ENCODE measurements at places on chromosomes 1 and 21. TPM values are rescaled to one million over a fixed set of nuclear protein-coding genes. Genes with fewer than 3 reads are reported as not detected.

KCND3 gene
- total RNA-seq = 0.07 TPM

APCS gene
- not detected for total RNA-seq

ESRRG gene
- total RNA-seq = not detected

SPRR2E gene
- total RNA-seq = not detected

KISS1 gene
- total RNA-seq = not detected

LEMD1 gene
- total RNA-seq = not detected

SLAMF8 gene
- total RNA-seq = not detected

CELA3B gene
- not detected for total RNA-seq

SPRR2A gene
- total RNA-seq = not detected

KIAA1614 gene
- 13.8 TPM for total RNA-seq

Measured in MG63 (cell line).